ENCODE measurements at places on chromosomes 16 and 17.

DNA sequence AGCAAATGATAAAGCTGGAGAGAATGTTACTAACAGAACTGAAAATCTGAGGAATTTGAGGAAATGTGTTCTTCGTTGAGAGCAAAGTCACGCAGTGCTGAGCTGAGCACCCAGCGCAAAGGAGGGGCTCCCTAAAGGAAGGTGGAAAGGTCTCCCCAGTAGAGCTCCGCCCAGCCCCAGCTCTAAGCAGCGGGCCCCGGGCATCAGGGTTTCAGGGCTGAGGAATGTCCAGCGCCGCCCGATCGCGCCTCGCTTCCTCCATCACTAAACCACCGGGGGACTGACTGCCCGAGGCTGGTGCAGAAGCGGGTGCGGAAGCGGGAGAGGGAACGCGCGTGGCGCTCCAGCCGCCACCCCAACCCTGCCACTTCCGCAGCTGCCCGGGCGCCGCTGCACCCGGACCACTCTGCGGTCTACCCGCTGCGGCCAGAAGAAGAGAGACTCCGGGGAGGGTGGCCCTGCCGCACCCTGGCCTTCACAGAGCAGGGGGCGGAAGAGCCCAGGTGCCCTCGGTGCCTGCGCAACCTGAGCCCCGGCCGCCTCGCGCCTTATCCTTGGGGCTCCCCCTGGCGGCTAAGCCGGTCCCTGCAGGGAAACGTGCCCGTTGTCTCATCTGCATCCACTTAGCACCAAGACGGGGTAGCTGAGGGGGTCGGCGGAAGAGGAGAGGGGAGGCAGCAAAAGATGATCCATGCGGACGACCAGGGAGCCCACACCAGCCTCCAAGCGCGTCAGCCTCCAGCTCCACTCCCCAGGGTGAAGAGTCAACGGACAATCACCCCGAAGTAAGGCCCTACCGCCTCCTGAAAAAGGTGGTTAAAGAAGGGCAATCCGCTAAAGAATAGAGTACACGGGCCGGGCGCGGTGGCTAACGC lies 12.4 kb upstream of the GUCY2D start:
- DNase-seq = peak; percentile 78

DNA sequence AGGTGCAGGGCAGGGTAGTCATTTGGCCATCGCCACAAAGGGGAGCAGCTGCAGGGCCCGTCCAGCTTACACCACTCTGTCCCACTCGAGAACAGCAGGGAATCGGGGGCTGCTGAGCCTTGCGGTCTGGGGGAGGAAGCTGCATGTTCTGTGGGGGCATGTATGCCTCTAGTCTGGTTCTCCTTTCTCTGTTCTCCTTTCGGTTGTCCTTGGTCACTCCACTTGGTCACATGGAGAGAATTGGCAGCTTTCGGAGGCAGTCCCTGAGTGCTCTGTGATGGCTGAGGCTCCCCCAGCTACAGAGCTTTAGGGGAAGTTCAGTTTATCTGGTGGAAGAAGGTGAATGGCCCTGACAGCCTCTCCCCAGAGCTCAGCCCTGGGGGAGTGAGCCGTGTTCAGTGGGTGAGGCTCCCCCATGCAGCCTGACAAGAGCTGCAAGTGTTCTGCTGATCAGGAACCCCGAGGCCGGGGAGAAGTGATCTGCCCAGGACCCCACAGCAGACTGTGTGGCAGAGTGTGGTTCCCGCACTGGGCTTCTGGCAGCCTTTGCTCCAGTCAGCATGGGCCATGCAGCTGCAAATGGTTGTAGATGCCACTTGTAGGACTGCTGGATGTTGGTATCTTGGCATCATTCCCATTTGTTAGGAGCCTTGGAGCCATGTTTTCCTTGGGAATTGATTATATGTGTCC lies 22.3 kb upstream of the SMPD3 start:
- peak; percentile 99 for DNase-seq

- no peak for DNase-seq
Measured at GRCh38 chr17:81162491-81162890, 2.8 kb upstream of the PVALEF start.

DNA sequence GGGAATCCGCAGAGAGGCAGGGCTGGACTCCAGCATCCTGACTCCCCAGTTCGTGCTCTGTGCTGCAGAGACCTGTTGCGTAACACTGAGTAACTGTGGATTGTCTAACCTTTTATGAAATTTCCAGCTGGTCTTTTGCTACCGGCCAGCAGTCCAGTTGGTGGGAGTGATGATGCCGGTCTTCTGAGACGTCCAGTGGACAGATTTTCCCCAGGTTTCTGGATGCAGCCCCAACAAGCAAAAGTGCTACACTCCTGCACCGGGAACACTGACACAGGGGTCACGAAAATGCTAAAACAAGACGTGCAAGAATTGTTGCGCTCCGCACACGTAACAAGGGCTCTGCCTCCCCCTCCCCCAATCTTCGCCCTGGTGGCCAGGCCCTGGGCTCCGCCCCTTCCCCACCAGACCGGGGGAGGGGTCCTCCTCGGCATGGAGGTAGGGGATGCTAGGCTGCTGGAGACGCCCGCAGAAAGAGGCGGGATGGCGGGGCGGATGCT lies 701 bp upstream of the MRC2 start:
- DNase-seq = peak; percentile 70

- DNase-seq = no peak
Measured at GRCh38 chr16:47925811-47926460, 229.9 kb downstream of the ABCC12 start.

DNA sequence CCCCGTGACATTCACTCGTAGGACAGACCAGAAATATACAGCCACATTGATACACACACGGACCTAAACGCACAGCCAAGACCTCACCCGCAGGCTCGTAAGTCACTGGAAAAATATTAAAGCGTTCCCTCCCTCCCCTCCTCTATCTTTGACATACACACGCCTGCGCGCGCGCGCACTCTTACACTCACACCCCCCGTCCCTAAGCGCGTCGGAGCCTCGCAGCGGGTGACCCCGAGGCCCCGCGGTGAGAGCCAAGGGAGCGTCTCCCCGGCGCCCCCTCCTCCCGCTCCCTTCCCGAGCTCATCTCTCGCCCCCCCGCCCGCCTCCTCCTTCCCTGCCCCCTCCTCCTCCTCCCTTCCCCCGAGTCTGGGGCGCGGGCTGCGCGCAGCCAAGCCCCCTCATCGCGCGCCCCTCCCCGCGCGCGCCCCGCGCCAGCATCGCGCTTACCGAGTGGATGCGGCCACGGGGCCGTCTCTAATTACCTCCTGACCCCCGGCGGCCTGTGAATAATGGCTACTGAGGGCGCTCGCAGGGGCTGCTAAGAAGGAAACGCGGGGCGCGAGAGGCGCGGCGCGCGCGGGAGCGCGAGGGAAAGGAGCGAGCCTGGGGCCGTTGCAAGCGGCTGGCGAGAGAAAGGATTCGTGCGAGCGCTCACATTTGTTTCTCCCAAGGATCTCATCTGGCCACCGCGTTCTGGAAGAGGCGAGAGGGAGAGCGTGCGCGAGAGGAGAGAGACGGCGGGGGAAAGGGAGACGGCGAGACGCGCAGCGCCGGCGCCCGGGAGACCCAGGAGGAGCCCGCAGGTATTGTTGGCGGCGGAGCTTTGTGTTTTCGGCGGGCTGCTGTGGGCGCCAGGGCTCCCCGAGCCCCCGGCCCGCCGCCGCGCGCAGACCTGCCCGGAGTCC lies 42.4 kb downstream of the RAI1 start:
- no peak for DNase-seq

GRCh38 chr17:58172369-58173071 lies 5.7 kb downstream of the OR4D2 start:
- DNase-seq = peak; percentile 7

- DNase-seq = no peak
Measured at GRCh38 chr17:39769974-39770587, 32.3 kb downstream of the GRB7 start.

GRCh38 chr17:78723001-78723796 lies 58.9 kb downstream of the CYTH1 start:
- no peak for DNase-seq

GRCh38 chr16:15509593-15510535 lies 75.5 kb downstream of the BMERB1 start:
- peak; percentile 63 for DNase-seq

GRCh38 chr17:48357779-48358602 lies 72.0 kb downstream of the SKAP1 start:
- DNase-seq = peak; percentile 13

DNA sequence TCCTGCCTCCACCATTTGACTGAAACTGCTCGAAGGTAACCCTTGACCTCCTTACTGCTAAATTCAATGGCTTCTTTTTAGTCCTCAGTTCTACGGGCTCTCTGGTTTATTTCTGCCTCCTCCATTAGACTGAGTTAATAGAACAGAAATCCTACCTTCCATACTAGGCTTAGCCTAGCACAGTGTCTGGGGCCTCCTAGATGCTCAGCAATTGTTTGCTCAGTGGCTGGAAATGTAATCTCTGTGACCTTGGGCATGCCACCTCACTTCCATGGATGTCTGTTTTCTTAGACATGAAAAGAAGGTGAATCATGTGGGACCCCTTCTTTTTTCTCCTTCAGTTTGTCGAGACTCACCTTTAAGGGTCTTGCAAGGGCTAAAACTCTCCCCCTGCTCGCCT lies 19.7 kb downstream of the NXPH3 start:
- DNase-seq = no peak

GRCh38 chr17:51397361-51398127 lies 137.2 kb downstream of the UTP18 start:
- DNase-seq = no peak

DNA sequence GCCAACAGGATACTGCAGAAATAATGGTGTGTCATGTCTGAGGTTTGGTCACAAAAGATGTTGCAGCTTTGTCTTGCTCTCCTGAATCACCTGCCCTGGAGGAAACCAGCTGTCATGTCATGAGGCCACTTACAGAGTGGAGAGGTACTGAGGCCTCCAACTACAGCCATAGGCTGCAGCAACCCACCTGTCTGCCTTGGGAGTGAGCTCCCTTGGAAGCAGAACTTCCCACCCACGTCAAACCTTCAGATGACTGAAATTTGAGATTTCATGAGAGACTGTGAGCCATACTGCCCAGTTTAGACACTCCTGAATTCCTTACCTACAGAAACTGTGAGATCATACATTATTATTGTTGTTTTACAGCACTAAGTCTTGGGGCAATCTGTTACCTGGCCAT lies 475.9 kb downstream of the HS3ST3B1 start:
- DNase-seq = no peak

- DNase-seq = no peak
Measured at GRCh38 chr16:56424404-56424764, 961 bp downstream of the AMFR start.

DNA sequence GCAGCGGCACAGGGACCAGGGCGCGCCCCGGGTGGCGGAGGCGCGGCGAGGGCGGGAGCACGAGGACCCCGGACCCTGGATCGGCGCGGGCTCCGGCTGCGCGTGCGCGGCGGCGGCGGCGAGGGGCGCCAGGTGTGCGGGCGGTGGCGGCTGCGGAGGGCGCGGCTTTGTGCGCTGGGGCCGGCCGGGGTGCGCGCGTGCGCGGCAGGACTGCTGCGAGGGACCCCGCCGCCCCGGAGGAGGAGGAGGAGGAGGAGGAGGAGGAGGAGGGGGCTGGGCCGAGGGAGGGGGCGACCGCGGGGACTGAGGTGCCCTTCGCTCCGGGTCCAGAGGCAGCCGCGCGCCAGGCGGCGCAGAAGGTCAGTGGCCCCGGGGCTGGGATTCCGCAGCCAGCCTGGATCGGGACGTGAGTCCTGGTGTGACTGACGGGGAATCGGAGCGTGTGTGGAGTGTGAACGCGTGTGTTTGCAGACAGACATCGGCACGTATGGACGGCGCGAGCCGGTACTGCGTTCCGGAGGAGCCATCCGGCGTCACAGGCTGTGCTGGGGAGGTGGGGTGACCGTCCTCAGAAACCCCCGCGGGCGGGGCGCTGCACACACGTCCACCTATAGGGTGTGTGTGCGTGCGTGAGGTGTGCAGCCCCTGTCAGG lies 19.5 kb upstream of the RAP1GAP2 start:
- no peak for DNase-seq

- DNase-seq = no peak
Measured at GRCh38 chr17:8755590-8756255, 2.6 kb downstream of the SPDYE4 start.

DNA sequence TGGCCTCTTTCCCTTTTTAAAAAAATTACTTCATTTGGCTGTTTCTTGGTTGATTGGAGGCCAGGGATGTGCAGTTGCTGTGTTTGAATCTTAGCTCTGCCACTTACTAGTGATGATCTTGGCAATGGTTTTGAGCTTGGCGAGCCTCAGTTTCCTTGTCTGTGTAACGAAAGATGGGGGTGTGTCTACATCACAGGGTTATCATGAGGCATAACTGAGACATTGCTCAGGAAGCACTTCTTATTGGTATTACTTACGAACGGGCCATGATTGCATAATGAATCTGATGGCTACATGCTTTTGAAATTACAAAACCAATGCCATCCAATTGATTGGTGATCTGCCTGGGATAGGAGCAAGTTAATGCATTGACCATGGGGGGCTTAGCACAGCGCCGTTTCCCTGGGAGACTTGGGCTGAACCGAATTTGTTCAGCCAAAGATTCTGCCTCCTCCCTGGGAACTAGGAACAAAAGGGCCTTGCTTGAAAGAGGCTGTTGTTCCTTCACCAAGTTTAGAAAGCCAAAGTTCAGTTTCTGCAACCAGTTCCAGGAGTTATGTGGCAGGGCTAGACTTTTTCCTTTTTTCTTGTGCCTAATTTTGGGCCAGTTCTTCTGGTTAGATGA lies 21.9 kb downstream of the CMIP start:
- peak; percentile 23 for DNase-seq

DNA sequence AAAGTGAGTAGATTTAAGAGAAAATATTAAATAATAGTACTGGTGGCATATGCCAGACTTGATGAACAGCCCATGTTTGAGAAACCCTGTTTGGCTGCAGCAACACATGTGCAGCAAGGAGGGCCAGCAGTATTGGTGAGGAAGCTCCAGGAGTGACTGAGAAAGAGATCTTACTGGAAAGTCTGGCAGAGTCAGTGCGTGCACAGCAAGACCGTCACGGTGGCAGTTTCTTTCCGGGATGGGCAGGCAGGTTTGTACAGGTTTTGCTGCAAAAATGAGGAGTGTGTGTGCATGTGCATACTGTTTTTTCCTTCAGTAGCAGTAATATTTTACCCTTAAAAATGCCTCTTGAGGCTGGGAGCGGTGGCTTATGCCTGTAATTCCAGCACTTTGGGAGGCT lies 41.4 kb downstream of the KSR1 start:
- no peak for DNase-seq

DNA sequence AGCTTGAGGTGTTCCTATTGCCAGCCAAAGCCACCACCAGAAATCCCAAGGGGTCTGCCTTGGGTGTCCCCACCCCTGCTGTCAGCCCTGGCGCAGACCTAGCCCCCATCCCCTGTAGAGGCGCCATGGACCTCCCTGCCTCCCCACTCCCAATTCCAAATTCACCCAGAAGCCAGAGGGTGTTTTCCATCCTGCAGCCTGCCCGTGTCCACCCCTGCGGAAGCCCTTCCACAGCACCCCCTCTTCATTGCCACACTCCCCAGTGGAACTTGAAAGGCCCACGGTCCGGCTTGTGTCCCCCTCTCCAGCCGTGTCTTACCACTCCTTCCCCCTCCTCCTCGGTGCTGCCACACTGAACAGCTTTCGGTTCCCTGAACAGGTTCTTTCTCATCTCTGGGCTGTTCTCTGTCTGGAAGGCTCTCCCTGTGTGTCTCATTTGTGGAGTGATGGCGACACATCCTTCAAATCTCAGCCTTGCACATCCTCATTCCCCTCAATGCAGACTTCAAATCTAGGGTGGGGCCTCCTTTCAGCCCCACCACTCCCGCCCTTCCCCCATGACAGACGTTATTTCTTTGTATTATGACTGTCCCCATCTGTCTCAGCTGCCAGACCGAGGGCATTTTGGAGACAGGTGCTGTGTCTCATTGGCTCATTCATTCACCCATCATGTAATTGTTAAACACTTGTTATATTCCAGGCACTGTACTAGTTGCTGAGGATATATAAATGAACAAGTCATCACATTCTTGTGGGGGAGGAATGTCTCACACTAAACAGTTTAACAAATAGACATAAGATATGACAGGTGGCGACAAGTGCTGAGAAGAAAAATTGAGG lies 36.3 kb downstream of the ADGRG5 start:
- DNase-seq = peak; percentile 28

All from MV-4-11 (cell line).